ENCODE measurements at places on chromosomes 5 and 9.

DNA sequence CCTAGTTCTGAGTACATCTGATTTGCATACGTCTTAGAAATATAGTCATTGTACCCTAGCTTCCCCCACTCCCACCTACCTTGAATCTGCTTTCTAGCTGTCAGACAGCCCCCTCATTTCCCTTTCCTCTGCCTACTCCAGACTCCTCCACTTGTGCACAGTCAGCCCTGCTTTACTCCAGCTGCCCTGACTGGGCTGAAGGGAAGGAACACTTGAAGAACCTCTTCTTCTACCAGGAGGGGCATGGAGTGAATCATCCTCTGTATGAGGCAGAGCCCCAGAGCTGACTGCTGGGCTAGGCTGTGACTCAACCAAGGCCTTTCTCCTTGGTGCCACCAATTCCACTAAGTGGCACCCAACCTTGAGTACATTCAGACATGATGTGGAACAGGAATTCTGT is 18.1 kb upstream of the ZFR start:
- DNase-seq, result peak; percentile 61

GRCh38 chr9:99860266-99860665 is 38.6 kb downstream of the NR4A3 start:
- no peak for DNase-seq

DNA sequence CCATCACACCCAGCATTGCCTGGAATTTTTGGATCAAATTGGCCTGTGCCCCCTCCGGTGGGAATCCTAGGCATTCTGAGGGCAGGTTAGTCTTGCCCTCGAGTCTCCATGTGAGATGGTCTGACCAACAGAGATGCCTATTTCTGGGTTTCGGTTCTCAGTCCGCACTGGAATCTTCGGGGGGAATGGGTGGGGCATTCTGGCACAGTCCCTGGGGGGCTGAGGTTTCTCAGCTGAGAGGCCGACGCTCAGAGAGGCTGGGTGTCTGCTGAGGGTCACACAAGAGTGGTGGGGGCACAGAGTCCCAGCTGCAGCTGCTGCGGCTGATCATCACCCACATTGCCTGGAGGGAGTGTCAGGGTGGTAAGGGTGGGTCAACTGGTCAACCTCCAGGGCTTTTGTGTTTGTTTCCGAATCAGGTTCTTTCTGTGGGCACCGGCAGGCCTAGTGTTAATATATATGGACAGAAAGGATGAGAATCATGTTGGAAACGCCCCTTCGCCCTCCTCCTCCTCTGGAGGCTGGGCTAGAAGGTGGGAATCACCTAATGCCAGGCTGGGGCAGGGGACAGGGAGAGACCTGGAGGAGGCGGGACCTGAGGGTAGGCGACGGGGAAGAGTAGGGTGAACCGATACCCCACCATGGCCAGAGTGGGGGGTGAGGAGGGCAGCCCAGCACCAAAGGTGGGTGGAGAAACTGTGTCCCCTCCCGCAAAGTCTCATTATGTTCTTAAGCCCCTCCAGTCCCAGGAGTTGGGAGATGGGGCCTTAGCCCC is 149.5 kb upstream of the PHYKPL start:
- no peak for DNase-seq

DNA sequence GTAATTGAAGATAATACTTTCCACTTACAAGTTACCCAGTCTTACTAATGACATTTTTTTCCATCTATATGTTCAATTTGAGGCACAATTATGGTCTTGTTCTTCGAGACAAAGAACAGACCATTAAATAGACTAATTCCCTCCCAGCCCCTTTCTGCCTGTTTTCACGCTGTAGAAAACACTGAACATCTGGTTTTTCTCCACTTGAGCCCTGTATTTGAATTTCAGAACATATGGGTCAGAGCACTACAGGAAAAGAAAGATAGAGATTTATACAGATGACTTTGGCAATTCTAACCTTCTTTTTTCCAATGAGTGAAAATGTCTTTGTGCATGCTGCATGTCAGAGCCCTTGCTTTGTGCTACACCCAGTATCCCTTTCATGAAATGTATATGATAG is 506.9 kb downstream of the LRRC70 start:
- DNase-seq, result no peak

GRCh38 chr5:2757563-2758351 is 6.3 kb upstream of the IRX2 start:
- no peak for DNase-seq

GRCh38 chr5:177023303-177023664 is 788 bp downstream of the ZNF346 start:
- DNase-seq, result no peak

DNA sequence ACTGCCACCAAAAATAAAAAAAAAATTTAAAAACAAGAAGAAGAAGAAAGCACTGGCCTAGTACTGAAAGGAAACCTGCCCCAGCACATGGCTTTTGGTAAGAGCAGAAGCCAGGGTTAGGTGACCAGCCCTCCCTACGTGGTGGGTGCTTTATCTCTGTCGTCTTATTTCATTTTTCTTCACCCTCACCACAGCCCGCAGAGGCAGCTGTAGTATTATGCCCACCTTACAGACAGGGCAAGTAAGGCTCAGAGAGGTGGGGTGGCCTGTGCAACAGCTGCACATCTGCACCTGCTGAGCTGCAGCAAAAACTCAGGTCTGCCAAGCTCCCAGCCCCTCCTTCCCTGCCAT is 140.8 kb upstream of the LMX1B start:
- no peak for DNase-seq

- no peak for DNase-seq
Observed at GRCh38 chr9:113179839-113180238, 29.0 kb downstream of the SLC31A2 start.

DNA sequence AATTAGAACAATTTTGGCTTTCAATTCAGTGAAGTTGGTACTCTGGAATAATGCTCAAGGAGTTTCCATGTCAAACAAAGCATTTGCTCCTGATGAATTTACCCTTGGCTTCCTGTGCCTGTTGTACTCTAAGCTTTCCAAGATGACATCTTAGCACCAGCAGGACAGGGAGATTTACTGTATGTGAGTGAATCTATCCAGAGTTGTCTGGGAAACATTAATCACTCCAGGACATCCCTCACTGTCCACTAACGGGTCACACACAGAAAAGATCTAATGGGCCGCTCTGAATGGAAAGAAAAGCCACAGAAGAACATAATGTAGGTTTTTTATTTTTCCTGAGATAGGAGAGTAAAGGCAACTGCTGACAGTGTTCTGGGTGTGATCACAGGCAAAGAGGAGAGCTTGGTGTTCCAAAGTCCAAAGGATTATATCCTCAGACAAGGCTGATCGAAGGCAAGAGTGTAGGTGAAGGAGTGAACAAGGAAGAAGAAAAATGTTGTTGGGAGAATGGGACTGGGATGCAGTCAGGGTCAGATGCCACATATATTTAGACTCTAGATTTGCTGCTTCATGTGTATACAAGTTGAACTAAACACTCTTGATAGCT is 167.7 kb upstream of the RPS23 start:
- no peak for DNase-seq

DNA sequence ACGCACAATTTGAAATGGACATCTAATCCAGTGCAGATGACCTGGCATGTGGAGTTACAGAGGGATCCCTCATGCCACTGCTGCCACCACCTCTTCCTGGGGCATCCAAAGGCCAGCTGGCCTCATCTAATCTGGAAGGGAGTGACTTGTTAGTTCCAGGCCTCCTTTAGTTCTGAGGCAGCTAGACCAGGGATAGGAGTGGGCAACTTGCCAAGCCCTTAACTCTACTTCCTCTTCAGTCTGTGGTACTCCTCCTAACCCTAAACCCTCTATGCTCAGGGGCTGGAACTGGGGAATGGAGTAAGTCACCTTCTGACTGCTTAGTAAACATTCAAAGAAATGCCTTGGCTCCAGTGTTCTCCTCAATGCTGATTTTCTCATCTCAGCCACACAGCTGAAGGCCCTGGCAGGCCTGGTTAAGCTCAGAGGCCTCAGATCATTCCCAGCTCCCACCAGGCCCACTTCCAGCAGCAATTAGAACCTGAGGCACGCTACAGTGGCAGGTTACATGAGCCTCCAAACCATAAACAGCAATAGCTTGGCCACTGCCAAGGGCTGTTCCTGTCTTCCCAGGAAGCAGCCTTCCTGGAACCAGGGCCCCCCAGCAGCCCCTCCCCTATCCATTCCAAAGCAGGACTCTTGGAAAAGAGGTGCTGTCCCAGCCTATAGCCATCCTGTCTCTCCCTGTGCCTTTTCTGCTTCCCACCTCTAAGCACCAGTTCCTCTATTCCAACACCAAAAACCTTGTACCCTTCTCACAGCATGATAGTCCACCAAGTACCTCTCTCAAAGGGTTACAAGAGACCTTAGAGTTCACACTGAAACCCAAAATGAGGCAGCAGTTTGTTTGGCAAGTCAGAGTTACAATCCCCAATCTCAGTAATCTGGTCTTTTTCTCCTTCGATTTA is 2.0 kb downstream of the EIF4EBP3 start:
- no peak for DNase-seq

DNA sequence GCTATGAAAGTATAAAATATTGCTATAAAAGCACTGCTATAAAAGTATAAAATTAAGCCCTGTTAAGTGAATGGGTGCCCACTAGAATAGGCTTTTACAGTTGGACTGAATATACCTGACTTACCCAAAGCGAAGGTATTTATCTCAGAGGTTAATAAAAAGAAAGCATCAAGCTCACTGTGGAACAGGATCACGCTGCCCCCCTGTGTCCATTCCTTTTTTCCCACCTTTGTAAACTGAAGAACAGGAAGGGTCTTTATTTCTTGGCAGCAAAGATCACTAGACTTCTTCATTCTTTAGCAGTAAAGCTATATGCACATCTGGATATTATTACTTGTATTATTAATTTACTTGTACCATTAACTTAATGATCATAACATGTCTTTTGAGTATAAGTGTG is 22.1 kb upstream of the PLPP6 start:
- DNase-seq, result no peak

DNA sequence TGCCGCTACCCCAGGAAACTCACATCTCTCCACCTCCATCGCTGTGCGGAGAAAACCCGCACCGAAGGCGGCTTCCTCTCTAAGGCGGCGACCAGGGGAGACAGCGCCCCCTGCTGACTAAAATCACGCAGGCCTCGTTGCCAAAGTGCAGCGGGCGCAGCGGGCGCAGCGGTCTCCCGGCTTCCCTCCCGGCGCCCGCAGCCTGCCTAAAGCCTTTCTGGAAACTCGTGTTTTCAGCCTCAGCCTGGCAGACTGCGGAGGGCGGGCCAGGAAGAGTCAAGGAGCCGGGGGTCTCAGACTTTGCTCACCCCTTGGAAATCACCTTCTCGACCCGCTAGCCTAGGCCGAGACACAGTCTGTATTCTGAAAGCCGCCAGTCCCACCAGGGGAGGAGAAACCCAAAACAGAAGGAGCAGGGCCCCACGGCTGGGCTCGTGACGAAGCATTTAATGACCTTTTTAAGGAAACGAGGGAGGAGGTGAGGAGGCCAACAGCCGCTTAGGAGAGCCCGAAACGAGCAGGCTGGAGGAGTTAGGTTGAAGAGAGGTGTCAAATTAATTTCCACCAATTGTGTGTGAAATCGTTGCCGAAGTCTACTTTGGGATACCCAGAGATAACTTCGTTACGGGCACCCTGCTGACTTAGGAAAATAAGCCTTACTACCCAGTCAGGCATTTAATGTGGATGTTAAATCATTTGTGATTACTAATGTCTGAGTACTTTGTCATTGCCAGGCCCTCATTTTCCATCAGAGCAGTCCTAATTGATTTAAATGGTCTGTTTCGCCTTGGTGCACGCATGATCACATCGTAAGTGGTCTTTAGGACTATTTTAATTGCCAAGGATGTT is 7.3 kb upstream of the FOXB2 start:
- peak; percentile 80 for DNase-seq

DNA sequence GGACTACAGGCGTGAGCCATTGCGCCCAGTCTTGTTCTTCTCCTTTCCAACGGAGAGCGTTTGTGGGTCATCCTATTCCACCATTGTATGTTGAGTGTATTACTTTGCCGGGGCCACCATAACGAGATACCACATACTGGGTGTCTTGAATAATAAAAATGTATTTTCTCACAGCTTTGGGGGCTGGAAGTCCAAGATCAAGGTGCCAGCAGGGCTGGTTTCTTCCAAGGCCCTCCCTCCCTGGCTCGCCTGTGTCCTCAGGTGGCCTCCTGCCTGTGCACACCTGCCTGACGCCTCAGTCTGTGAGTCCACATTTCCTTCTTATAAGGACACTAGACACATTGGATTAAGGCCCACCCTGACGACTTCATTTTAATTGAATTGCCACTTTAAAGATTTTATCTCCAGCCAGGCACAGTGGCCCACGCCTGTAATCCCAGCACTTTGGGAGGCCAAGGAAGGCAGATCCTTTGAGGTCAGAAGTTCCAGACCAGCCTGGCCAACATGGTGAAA is 175.1 kb downstream of the C9orf50 start:
- no peak for DNase-seq

GRCh38 chr5:133581918-133582317 is 30.4 kb downstream of the FSTL4 start:
- no peak for DNase-seq

DNA sequence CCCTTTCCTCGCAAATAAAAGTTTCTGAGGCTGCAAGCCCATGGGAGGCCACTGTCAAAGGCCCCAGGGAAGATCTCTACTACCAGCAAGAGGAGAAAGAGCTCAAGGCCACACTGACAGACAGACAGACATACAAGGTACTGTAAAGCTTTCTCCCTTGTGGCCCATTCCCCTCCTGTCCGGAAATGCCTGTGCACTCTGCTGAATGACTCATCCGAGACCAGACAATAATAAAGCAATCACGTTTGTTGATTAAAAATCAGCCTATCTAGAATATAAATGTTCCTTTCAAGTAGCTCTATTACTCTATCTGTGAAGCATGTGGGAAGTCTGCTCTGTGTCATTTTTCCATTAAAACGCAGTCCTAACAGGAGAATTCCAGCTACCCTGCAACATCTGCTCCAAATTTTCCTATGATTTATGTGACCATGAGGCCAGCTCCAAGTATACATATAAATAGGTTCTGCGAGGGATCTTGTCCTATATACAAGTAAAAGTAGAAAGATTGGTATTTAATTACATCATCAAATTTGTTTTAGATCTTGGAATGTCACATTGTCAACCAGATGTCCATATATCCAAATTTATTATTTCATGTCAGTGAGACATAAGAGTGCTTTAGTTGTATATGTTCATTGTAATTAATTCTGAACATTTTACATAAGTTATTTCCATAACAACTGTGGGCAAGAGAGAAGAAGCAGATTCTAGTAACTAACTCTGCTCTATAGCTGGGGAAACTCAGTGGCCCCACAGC is 34.7 kb upstream of the TGFBI start:
- no peak for DNase-seq

- DNase-seq, result no peak
Observed at GRCh38 chr5:99955962-99956361, 579.2 kb upstream of the FAM174A start.

GRCh38 chr5:90590-91547 is 1.1 kb upstream of the PLEKHG4B start:
- no peak for DNase-seq

All from activated CD8-positive, alpha-beta memory T cell treated with anti-CD3 and anti-CD28 coated beads for 24 hours (primary cell).